ENCODE measurements at places on chromosomes 6 and 20.

- no peak for DNase-seq
Observed at GRCh38 chr6:12866422-12867029, 150.0 kb downstream of the PHACTR1 start.

DNA sequence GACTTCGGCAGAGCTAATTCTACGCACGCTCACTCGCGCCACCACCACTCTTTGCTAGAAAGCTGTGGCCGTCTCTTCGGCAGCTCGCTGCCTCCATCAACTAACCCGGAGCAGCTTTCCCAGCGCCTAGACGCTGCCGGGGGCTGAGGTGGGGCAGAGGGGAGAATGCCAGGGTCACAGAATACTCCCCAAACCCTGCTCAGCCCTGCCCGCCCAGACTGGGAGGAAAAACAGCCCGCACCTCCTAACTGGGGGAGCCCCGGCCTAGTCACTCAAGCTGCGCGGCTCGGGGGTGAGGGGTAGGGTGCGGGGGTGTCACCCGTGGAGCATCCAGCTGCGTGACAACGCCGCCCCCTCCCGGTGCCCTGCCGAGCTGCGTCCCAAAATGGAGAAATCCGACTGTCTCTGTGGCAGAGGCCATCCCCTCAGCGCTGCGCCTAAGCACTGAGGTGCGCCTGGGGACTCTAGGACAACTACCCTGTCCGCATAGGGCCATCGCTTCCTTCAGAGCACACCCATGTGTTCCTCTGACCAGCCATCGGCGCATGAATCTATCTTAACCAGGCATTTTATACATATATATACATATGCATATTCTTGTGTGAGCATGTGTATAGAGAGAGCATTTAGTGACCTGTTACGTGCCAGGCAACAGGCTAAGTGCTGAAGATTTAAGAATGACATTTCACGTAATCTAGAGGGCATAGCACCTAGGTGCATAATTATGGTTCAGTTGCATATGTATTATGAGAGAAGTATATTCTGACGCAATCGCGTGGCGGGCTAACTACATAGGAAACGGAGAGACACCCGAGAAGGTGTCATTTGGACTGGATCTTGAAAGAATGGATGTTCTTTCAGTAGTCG lies 1.5 kb upstream of the TENT5A start:
- no peak for DNase-seq

GRCh38 chr6:158638324-158638854 lies 6.2 kb downstream of the DYNLT1 start:
- no peak for DNase-seq

GRCh38 chr6:152364866-152365265 lies 272.3 kb downstream of the SYNE1 start:
- no peak for DNase-seq

DNA sequence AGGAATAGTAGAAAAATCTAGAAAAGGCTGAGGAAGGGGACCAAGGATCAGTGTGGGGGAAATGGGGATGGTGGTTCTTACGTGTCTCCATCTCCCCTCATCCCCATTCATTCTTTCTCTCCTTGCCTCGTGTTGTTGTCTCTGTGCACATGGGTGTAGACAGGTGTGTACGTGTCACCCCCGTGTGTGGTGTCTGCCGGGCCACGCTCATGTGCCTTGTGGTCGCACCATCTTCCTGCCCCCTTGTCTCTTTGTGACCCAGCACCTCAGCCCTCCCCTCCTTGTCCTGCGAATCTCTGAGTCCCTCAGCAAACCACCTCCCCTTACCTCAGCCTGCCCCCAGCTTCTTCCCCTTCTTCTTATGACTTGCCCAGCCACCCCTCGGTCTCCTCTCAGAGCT lies 39.4 kb downstream of the FOXP4 start:
- no peak for DNase-seq

DNA sequence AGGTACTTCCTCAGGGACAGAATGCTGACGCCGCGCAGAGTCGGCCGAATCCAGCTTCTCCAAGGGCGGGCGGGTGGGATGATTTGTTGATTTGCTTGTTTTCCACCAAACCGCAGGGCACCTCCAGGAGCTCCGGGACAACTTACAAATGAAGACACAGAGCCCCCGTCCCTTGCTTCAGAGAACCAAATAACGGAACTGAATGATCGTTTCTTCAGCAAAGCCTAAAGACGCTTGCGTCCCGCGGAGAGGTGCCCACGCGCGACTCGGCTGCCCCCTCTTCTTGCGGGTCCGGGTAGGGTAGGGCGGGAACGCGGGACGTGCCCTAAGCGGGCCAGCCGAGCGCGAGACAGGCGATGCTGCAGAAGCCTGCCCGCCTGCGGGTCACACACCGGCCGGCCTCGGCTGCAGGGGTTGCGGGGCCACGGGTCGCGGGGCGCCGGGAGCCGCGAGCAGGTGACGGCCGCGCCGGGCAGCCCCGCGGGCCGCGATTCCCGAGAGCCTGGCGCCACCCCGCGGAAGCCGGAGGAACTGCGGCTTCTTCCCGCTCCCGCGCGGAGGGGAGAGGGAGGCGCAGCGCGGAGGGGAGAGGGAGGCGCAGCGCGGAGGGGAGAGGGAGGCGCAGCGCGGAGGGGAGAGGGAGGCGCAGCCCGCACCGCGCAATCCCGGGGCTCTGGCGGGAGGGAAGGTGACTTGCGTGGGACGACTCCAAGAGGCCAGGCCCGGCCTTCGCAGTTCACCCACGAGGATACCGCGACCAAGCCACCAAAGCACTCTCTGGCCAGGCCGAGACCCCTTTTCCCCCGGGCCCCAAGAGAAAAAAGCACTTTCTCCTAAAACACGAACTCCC lies 7.7 kb upstream of the FOXF2 start:
- DNase-seq = no peak

- DNase-seq = no peak
Observed at GRCh38 chr20:2900845-2901592, 27.7 kb downstream of the PTPRA start.

- DNase-seq = no peak
Observed at GRCh38 chr6:12481850-12482249, 191.7 kb downstream of the EDN1 start.

DNA sequence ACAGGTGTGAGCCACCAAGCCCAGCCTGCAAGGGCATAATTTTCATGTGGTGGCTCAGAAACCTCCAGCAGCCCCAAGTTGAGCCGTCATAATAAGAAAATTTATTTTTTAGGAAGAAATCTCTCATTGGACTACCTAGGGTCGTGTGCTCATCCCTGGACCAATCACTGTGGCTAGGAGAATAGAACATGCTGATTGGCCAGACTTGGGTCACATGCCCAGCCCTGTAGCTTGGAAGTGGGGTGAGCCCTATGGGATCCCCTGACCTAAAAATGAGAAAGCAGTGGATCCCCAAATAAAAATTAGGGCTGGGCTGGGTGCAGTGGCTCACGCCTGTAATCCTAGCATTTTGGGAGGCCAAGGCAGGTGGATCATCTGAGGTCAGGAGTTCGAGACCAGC lies 155.3 kb downstream of the ZNF217 start:
- DNase-seq = no peak

DNA sequence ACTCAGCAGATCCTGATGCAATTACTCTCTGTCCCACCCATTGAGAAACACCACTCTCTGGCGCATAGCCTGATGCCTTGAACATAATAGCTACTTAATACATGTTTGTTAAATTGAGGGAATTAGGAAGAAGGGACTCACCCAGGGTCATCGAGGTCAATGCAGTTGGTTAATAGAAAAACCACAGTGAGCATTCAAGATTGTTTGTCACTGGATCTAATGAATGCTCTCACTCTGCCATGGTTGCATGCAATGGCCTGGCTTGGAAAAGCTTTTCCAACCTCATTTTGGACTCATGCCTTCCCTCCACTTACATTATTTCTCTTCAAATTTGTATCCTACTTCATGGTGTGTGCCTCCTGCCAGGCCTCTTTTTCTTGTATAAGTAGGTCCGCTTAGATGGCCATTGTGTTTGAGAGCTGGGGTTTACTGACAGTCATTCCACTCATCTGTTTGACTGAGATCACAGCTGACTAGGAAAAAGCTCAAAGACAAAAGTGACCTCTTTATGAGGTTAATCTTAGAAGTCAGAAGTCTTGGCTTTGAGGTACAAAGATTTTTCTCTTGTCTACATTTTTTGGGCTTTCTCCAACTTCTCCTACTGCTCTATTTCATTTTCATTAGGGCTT lies 154.8 kb upstream of the RAB32 start:
- DNase-seq = no peak

DNA sequence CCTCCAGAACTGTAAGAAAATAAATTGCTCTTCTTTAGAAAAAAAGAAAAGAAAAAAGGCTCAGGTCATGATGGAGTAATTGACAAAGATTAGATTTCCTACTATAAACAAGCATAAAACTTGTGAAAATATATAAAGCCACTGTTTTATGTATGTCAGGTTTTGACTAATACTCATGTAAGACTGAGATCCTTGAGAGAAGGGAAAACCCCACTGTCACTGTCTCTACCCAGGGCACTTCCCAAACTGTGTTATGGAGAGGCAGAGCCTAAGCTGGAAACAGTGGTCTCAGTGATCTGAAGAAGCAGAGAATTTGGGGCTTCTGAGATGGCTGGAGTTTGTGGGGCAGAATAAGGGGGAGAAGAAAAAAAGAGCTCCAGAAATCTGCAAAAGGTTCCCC lies 7.6 kb downstream of the ACAT2 start:
- DNase-seq = no peak

DNA sequence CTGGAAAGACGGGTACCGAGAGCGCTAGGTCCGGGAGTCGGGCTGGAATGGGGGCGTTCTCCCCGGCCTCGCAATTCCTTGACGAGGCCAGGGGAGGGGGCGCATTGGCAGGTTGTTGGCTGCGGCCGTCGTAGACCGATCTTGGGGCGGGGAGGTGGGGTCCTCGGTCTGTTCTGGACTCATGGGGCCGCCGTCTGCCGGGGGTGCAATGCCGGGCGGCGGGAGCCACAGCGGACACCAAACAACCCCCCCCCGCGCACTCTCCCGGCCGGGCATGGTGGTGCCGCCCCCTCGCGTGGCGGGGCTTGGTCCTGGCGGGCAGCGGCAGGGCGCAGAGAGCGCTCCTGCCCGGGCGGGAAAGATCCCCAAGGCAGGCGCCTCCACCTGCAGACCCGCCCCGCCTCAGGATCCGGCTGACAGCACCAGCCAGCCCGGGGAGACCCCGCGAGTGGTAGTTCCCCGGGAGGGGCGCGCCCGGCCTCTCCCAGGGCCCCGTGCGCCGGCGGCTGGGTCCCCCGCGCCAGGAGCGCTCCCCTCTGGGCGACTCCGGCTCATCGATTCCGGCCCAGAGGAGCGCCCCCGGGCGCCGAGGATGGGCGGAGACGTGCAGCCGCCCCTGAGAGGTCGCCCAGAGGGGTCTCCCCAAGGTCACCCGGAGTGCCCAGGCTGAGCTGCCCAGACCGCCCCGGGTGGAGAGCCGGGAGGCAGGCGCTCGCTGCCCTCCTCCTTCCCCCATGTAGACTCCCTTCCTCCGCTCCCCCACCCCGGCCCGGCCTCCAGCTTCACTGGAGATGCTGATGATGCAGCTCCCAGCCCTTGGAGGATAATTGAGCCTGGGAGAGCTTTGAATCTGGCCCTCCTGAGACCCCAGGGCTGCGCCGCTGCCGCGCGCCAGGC lies 709 bp downstream of the PPP1R16B start:
- DNase-seq = no peak
